Mesothelial cell of epicardium (in vitro differentiated cells): ENCODE measurements at places on chromosomes 7 and 10. TPM values are rescaled to one million over a fixed set of nuclear protein-coding genes. Genes with fewer than 3 reads are reported as not detected.

GRCh38 chr7:149334219-149334618, 72.2 kb downstream of the ZNF783 start:
- no peak for DNase-seq

DNA sequence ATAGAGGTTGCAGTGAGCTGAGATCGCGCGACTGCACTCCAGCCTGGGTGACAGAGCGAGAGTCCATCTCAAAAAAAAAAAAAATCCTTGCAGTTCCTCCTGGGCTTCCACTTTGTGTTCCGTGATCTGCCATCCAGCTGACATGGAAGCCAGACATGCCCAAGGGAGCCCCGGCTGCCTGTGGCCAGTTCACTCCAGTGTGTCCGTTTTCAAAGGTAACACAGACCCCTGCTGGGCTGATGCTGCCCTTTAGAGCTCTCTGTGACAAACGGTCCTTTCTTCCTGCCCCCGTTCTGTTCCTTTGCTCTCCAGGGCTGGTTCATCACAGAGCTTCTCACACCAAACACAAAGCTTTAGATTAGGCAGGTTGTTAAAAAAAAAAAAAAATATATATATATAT, 130.8 kb downstream of the CUL2 start:
- DNase-seq, result no peak

- no peak for DNase-seq
These were observed 91.2 kb downstream of the KAT6B start for GRCh38 chr10:74917481-74918077.

- DNase-seq, result no peak
These were observed 116.0 kb downstream of the KMT2E start for GRCh38 chr7:105130048-105130447.

ZMYND11 gene
- total RNA-seq, result 64.1 to 69.2 TPM (median 64.9 TPM) in 3 replicates

CTAGE15 gene
- total RNA-seq, result 1.3 to 1.6 TPM (median 1.4 TPM) in 3 replicates

SCART1 gene
- 4.1 to 4.7 TPM (median 4.4 TPM) in 3 replicates for total RNA-seq
